Naive thymus-derived CD8-positive, alpha-beta T cell (primary cell): ENCODE measurements at places on chromosomes 2 and 18. TPM values are rescaled to one million over a fixed set of nuclear protein-coding genes. Genes with fewer than 3 reads are reported as not detected.

The DHRS9 gene
- total RNA-seq, result not detected

The DNAJC5G gene
- not detected for total RNA-seq

The UGT1A3 gene
- not detected for total RNA-seq

The CFC1 gene
- not detected for total RNA-seq

The BOLL gene
- not detected for total RNA-seq

The MC5R gene
- total RNA-seq, result not detected

The ABCB11 gene
- total RNA-seq, result 0.08 TPM

The GBX2 gene
- total RNA-seq, result not detected

The TBR1 gene
- total RNA-seq, result not detected

The HOXD12 gene
- not detected for total RNA-seq

The DSC1 gene
- total RNA-seq, result 11.3 TPM

The RAB27B gene
- total RNA-seq, result 0.05 TPM

The TAF4B gene
- 13.6 TPM for total RNA-seq

The TRIM54 gene
- total RNA-seq, result 0.19 TPM

The RASGRP3 gene
- 3.7 TPM for total RNA-seq

The MEP1B gene
- not detected for total RNA-seq

The ST8SIA5 gene
- not detected for total RNA-seq

The C1QL2 gene
- not detected for total RNA-seq

The CKAP2L gene
- not detected for total RNA-seq

The CROCC2 gene
- not detected for total RNA-seq

The SERPINB10 gene
- total RNA-seq, result not detected

The MERTK gene
- total RNA-seq, result 0.55 TPM

The ANKRD62 gene
- not detected for total RNA-seq

The CSRNP3 gene
- total RNA-seq, result not detected

The SERPINB4 gene
- total RNA-seq, result not detected

The ALPG gene
- total RNA-seq, result not detected

The TUBB8B gene
- not detected for total RNA-seq

The SLC14A1 gene
- 4.3 TPM for total RNA-seq

The DCC gene
- not detected for total RNA-seq

The MYO5B gene
- total RNA-seq, result not detected

The KLF11 gene
- 10.8 TPM for total RNA-seq

The MYO3B gene
- not detected for total RNA-seq

The CD8B2 gene
- 14.1 TPM for total RNA-seq

The STK25 gene
- total RNA-seq, result 150 TPM

The VAMP5 gene
- 24.6 TPM for total RNA-seq

The PROKR1 gene
- not detected for total RNA-seq

The IL36RN gene
- not detected for total RNA-seq
